ENCODE measurements at places on chromosomes 1 and 21. TPM values are rescaled to one million over a fixed set of nuclear protein-coding genes. Genes with fewer than 3 reads are reported as not detected.

DNA sequence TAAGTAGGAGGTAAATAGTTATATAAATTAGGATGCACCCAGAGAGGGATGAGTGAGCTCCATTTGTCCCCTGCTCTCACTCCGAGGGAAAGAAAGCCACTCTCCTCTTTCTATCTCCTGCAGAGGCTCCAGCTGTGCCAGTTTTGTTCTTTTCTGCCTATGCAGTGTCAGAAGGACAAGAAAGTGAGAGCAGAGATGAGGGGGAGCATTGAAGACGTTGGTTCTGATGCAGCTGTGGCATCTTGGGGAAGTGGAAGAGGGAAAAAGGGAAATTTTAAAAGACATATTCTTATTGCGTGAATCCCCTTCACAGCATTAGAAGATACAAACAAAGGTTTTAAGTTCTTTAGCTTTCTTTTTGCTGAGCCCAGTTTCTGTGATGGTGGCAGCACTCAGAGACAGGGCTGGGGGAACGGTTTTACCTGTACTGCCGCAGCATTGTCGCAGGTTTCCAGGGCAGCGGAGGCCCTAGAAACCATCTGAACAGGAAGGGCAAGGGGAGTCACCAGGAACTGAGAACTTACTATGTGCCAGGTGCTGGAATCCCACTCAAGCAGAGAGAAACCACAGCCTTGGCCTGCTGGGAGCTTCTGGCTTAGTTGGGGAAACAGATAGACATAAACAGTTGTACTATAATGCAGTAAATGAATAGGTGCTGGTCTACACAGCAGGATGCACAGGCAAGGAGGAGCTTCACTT, 44.9 kb upstream of the USP24 start:
- no peak for DNase-seq

GRCh38 chr1:24827379-24828135, 82.3 kb downstream of the CLIC4 start:
- no peak for DNase-seq

KAZN gene
- total RNA-seq: 1.7 TPM

DNA sequence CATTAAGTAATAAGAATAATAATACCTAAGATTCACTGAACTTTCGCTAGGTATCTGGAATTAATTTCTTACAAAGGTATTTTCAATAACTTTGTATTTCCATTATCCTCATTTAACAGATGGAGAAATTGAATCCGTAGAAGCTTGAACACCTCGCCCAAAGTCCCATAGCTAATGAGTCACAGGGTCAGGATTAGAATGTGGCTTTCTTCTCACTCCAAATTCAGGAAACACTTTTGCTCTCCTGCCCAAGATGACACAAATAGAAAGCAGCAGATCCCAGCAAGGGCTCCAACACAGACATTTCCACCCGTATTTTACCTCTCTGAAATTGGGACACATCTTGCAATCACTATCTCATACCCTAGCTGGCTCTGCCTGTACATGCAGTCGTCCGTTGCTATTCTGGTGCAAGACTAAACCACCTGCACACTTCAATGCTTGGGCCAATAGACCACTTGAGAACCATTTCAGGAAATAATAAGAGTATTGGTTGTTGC, 125.9 kb upstream of the GREM2 start:
- DNase-seq: no peak

- DNase-seq: no peak
These were observed 8.9 kb upstream of the C4BPB start for GRCh38 chr1:207079706-207080241.

GRCh38 chr1:75394386-75395139, 216.4 kb downstream of the SLC44A5 start:
- no peak for DNase-seq

MFSD2A gene
- 4.1 TPM for total RNA-seq

- DNase-seq: peak; percentile 68
These were observed 10.6 kb upstream of the LINGO4 start for GRCh38 chr1:151815716-151816327.

DNA sequence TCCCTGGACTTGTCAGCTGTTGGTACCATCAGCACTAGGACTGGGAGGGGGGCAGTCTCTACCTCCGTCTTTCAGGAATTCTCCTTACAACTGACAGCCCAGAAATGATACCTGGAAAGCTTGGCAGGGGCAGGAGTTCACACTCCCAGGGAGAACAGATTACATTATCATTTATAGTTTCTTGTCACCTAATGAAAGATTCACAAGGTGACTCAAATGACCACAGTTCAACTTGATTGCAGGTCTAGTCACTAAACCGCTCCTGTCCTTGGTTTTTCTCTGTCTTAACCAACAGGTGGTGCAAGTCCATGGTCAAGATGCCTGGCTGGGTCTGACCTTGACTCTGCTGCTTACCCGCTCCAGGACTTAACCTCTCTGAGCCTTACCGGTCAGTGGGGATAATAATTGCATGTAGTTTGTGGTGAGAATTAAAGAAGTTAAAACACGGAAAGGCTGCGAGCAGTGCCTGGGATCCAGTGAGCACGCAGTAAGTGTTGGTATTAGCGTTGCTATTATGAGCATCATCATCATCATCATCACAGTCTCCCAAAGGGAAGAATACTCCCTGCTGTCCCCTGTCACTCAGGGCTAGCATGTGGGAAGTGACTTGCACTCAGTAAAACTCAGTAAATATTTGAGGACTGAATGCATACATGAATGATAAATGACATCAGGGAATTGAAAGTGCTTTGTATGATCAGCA, 125.3 kb upstream of the CD34 start:
- DNase-seq: no peak

SLAMF6 gene
- 23.9 TPM for total RNA-seq

DNA sequence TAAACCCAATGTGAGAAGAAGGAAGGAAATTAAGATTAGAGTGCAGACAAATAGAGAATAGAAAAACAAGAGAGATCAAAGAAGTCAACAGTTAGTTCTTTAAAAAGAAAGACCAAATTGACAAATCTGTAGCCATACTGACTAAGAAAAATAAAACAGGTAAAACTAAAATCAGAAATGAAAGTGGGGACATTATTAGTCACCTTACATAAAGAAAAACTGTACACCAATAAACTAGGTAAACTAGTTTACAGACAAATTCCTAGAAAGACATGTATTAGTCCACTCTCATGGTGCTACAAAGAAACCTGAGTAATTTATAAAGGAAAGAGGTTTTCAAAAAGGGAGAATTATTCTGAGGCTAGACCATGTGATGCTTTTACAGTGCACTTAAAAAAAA, 22.3 kb downstream of the BLZF1 start:
- no peak for DNase-seq

KCNJ9 gene
- total RNA-seq: not detected

MEX3A gene
- total RNA-seq: 0.05 TPM

DNA sequence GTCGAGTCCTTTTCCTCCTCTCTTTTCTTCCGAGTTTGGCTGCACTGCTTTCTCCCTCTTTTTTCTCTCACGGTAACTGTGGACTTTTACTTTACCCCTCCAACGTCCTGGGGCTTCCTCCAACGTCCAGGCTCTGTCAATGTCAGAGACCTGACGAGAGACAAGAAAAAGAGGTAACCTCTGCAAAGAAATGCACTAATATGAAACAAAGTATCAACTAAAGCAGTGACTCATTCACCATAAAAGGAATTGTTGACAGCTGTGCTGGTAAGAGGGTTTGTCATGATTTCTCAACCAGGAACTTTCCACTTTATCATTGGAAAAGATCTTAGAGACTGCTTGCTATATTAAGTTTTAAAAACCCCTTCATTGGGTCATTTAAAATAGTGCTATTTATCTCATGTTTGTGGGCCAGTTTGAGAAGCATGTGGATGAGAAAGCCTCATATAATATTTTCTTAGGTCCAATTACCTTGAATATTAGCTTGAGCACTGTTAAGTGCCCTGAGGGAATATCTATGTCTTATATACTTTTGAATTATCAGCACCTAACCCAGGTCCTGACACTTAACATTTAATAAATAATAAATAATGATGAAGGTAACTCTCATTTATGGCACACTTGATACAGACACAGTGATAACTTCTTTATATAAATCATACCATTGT, at the start of gene GBP2:
TSS of gene GBP2 (minus strand) at position 202 of the 668 bp plus-strand sequence. CDS start 4,148 bp downstream, outside the sequence.
- DNase-seq: peak; percentile 35

- peak; percentile 59 for DNase-seq
These were observed 25.4 kb downstream of the SLC19A2 start for GRCh38 chr1:169460191-169460833.

- DNase-seq: no peak
These were observed 2.7 kb downstream of the MIA3 start for GRCh38 chr1:222620566-222620965.

ZMYM4 gene
- 29.6 TPM for total RNA-seq

KRTAP19-3 gene
- not detected for total RNA-seq

GRCh38 chr1:227447531-227447990, 115.8 kb upstream of the ZNF678 start:
- DNase-seq: no peak

DNA sequence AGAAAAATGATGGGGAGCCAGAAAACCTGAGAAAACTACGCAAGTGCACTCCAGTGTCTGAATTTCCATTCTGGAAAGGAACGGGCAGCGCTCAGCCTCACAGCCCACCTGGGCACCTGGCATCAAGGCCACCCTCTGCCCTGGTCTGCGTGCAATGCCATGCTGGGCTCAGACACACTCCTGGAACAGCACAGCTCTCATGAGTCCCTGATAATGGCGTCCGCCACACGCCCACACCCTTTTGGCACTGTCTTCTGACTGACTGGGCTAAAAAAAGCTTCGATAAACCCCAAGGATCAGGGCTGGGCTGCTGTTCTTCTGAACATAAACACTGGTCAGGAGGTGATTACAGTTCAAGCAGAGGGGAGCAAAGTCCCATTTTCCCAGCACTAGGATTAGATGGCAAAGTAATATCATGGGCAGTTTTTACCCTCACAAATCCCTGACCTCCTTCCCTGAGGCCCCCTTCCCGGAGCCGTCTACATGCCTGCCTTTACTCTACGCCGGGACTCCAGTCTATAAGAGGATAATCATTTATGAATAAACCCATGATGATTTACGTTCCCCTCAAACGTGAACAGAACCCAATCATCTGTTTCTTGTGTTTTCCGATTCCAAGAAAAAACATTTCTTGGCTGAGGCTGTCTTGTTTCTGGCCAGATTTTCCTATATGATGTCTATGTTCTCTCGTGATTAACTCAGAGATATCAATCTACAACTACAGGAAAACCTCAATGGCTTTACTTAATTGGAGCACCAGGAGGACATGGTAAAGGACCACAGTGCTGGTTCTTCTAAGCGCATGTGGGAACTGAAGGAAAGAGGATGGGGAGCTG, 22.6 kb downstream of the RCAN1 start:
- DNase-seq: no peak

PADI1 gene
- not detected for total RNA-seq

DNA sequence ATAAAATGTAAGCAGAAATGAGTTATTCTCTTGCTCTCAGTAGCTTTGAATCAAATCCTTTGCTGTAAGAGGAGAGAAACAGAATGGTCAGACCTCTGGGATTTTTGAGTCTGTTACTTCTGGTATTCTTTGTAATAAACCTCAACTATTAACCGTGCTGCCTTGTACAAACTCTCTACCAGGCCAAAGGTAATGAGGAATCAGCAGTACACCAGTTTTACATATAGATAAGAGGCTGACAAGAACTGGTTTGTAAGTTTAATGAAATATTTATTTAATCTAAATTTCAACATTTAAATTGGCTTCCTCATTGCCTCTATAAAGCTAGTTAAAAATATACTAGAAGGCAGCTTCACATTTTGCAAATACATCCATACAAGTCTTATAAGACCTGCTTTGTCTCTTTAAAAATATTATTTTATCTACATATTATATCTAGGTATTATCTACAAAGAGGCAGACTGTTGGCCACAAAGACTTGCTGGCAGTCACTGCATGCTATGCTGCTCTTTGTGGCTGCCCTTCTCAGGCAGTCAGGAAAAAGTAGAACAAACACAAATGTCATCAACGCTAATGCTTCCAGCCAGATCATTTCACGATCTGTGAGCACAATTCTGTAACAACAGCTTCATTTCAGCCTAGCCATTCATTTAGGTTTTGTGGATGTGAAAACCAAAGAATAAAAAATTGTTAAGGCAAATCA, 173.0 kb downstream of the GABPA start:
- DNase-seq: no peak

DNA sequence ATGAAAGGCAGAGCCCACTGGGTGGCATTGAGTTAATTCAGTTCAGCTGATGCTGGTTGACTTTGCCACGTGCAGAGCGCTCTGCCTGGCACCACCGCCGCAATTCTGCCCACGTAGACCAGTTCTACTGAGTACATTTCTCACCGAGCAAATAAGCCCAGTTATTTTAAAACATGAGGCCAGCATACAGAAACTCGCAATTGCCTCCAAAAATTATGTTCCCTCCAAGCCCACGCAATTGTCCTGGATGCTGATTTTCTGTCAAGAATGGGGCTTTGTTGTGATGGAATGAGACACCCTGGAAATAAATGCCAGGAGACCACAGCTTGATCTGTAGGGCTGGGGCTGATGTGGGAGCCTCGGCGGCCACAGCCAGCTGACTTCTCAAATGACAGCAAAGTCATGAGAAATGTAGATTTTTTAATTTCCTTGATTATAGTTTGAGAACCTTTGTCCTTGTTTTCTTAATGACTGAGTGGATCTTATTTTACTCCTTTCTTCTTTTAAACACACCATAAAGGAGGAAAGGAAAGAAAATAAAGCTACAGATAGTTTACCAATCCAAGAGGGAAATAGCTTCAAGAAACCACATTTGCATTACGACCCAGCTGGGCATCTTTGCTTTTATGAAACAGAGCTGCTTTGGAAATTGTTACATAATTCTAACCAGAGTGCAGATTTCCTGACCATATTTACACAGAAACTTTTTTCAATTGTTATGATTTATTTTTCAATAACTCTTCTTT, 11.6 kb upstream of the PARP1 start:
- DNase-seq: no peak

NMNAT2 gene
- not detected for total RNA-seq

DNA sequence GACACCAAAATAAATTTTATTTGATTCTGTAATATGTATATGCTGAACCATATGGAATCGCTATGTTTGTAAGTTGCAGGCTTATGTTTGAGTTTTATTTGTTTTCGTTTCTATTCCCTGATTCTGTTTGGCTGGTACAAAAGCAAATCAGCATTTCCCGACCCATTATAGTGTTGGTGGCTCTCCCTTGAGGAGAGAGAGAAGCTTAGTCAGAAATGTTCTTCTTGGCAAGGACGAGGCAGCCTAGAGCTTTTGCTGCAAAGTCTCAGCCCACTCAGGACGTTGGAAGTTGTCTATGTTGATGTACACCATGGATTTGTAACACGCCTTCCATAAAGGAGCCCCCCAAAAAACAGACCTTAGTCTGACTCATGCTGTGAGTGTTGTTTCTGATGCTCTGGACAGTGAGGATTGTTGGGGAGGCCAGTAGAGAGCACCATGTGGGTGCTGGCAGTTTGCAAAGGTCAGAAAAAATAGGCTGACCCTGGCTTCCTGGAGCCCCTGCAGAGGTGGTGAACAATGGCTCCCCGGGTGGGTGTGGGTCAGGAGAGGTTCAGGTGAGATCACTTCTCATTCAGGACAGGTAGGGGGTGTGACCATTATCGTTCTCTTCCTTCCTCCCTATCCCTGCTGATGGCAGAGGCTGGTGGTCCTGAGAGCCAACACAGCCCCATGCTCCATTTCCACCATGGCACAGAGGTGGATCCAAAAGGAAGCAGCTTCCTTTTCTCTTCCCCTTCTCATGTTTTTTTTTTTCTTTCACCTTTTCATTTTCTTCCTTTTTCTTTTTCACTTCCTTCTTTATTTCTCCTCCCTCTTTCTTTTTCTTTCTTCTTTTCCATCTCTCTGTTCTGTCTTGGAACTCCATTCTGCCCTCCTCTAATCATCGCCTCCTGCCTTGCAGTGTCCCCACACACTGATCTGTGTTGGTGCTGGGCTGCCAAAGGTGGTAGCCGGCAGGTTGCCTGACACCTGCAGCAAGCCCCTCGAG, 84.4 kb upstream of the CNTN2 start:
- no peak for DNase-seq

SKI gene
- 41.2 TPM for total RNA-seq

PLA2G2A gene
- not detected for total RNA-seq
